Nucleus accumbens (tissue), 56 donors: ENCODE measurements at places on chromosomes 12 and 14.
A peak's percentile ranks its signal among the peaks of the same experiment; 100 is the strongest.

GRCh38 chr12:1630133-1630826 lies 1.2 kb downstream of the WNT5B start:
- DNase-seq = peak; percentile 34

DNA sequence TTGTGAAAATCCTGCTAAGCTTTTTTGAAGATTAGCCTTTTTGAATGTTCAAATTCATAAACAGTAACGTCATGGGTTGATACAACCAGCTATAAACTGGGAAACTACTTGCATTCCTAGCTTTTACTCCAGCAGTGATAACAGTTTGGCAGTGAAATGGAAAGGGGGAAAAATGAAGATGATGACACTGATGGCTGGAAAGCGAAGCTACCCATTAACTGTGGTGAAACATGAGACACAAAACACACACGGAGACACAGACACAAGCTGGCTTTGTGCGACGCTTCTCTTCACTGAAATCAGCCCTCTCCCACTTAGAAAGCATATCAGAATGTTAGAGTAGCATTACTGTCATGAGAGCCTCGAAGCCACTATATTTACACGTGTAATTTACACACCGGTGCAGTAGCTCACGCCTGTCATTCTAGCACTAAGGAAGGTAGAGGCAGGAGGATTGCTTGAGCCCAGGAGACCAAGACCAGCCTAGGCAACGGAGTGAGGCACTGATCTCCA lies 15.7 kb downstream of the VPS37B start:
- no peak for DNase-seq

- DNase-seq = no peak
Observed at GRCh38 chr14:30156571-30156970, 228.9 kb upstream of the PRKD1 start.

GRCh38 chr14:81169711-81170103 lies 51.1 kb downstream of the GTF2A1 start:
- DNase-seq = peak; percentile 67
